ENCODE measurements at places on chromosomes 5 and 9. TPM values are rescaled to one million over a fixed set of nuclear protein-coding genes. Genes with fewer than 3 reads are reported as not detected.

GRCh38 chr9:35615981-35616680, 2.1 kb downstream of the CD72 start:
- no peak for DNase-seq

- DNase-seq: peak; percentile 1
These were observed 152.5 kb downstream of the MACROH2A1 start for GRCh38 chr5:135246605-135246922.

DNA sequence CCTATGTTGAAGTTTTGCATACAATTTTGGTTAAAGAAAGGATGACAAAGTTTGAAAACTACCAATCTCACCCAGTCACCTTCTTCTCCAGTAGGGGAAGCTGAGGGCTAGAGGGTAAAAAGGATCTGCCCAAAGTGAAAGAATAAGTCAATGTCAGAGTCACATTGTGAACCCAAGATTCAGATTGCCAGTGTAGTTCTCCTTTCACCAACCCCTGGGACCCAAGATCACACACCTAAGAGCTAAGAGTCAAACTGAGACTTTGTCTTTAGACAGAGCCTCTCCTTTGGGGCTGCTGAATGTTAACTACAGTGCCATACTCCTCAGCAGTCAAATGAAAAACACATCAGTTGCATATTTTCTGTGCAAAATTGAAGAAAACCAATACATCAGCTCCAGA, 210.6 kb downstream of the ATP10B start:
- no peak for DNase-seq

DNA sequence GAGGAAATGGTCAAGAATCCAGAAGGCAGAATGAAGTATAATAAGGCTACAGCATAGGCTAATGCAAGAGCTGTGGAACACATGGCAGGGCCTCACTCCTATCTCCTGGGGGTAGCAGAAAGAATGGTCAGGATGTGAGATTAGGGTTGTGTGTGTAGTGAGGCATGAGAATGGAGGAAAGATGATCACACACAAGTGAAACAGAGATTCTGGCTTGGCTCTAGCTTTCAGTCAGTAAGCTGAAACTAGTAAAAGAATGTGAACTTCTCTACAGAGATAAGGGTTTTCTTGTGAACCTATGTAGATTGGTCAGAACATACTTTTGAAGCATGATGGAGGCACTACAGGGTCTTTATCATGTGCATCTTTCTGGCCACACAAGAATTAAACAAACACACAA, 298.8 kb downstream of the ASTN2 start:
- DNase-seq: no peak

DNA sequence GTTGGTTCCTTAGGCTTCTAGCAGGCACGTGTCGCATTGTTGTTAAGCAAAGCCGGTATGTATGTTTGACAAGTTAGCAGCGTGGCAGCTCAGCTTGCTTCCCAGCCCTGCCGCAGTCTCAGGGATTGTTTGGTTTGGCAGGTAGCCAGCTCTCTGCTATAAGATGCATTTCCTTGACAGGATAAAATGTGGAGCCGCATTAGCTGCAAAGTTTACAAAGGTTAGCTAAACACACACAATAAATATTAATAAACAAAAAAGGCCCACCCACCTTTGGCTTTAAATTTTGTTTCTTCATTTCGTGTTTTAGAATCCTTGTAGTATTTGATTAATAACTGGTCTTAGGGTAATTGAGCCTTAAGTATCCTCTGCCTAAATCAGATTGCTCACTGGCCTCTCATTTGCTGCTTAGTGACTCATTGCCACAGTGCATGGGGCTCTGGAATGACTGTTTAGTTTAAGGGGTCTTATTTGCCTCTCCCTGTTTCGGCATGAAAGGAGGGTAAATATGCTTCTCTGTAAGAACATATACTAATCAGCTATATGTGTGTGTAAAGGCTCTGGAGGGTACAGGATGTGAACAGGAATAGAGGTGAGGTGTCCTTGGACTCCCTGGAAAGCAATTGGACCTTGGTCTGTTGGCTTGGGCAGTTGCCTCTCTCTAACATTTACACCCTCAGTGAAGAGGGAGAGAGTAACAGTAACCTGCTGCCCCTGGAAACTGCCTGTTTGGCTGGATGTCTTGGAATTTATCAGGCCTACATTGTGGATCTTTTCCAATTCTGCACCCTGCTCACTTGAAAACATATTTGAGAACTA, 122.0 kb downstream of the GDNF start:
- DNase-seq: no peak

DNA sequence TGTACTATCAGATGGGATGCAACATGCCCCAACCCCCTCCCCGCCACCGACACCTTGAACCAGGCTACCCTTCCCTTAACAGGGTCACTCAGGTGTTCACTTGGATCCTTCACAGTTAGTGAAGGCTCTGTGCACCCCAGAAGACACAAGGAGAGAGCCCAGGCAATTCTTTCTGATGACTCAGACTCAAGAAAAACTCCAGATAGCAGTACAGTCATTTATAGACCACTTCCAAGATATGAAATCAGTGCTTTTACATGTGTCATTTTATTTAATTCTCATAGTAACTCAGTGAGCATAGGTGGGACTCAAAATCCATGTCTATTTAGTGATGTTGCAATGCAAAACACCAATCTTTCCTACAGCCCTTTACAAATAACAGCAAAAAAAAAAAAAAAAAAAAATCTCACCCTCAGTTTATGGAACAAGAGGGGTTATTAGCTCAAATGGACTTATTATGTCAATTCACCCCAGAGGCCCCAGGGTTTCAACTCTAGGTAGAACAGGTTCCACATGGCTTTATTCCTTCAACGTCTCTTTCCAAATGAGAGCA, 71.9 kb downstream of the FOXD1 start:
- DNase-seq: no peak

- DNase-seq: no peak
These were observed 178.4 kb downstream of the GNA14 start for GRCh38 chr9:77469515-77470231.

- DNase-seq: no peak
These were observed 144.9 kb downstream of the FAM114A2 start for GRCh38 chr5:153893817-153894216.

- DNase-seq: no peak
These were observed 103.2 kb downstream of the MED27 start for GRCh38 chr9:131976157-131977108.

Gene CDX1
- total RNA-seq: not detected

Gene GABRA6
- not detected for total RNA-seq

Gene GRIN1
- total RNA-seq: 0.05 TPM

Gene PHF24
- not detected for total RNA-seq

Data from activated CD4-positive, alpha-beta T cell treated with anti-CD3 and anti-CD28 coated beads, Interleukin-2, amount 10 ng/mL, durations not matched to agents 7 days and 5 days (primary cell).